Activated CD8-positive, alpha-beta memory T cell treated with anti-CD3 and anti-CD28 coated beads, Interleukin-2, amount 50 U/mL, for 4 hours (primary cell): ENCODE measurements at places on chromosomes 6 and 20.

- no peak for DNase-seq
Observed at GRCh38 chr6:106045077-106045476, 41.1 kb upstream of the PRDM1 start.

- DNase-seq = no peak
Observed at GRCh38 chr6:33724102-33725023, 12.9 kb upstream of the UQCC2 start.

DNA sequence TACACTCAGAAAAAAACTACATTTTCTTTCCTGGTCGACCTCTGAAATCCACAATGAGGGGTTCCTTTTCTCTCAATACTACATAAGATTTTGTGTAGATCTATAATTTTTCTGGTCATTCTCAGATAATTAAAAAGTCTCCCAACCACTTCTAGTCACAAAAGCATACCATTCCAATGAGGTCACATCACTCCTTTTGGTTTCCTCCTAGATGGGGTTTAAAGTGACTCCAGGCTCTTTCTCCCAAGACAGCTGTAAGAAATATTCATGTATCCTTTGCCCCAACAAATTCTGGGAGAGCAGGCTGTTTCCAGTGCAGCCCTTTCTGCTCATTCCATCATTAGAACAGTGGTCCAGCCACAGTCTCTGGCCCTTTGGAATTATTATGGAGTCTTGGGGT is 43.1 kb upstream of the BEND6 start:
- no peak for DNase-seq

- no peak for DNase-seq
Observed at GRCh38 chr6:88866856-88867255, 96.6 kb downstream of the RNGTT start.

DNA sequence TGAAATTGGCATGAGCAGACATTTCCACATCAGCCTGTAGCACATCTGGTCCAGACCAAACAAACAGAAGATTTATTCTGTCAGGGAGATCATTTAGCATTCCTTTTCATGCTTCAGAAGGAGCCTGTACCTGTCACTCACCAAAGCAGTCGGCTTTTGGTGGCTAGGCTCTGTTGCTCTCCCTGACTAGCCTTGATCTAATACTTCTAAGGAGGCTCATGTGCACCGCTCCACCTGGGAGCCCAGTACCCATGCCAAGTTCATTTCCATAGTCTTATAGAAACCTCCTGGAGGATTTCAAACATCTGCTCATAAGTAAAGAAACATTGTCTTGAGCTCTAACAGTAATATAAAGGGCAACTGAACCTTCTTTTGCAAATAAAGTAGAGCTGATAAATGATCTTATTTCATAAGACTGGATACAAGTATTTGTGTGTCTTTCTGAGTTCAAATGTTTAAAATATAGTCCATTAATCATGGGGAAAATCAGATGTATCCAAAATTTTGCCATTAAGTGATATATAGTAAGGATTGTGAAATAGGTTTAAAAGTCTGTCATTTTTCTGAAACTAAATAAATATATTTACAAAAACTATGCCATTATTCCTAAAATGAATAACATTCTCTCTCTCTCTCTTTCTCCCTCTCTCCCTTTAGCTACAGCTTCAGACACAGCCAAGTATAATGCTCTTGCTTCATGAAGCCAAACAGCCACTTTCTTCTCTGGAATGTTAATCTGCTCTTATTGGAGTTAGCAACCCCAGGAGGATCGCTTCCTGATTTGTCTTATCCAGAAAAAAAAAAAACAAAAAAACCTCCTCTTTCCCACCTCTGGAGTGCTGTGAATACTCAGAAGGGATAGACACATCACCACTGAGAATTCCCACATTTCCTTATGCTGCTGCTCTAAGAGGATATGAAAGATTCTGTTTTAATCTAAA is 192.7 kb upstream of the TFAP2D start:
- DNase-seq = no peak

DNA sequence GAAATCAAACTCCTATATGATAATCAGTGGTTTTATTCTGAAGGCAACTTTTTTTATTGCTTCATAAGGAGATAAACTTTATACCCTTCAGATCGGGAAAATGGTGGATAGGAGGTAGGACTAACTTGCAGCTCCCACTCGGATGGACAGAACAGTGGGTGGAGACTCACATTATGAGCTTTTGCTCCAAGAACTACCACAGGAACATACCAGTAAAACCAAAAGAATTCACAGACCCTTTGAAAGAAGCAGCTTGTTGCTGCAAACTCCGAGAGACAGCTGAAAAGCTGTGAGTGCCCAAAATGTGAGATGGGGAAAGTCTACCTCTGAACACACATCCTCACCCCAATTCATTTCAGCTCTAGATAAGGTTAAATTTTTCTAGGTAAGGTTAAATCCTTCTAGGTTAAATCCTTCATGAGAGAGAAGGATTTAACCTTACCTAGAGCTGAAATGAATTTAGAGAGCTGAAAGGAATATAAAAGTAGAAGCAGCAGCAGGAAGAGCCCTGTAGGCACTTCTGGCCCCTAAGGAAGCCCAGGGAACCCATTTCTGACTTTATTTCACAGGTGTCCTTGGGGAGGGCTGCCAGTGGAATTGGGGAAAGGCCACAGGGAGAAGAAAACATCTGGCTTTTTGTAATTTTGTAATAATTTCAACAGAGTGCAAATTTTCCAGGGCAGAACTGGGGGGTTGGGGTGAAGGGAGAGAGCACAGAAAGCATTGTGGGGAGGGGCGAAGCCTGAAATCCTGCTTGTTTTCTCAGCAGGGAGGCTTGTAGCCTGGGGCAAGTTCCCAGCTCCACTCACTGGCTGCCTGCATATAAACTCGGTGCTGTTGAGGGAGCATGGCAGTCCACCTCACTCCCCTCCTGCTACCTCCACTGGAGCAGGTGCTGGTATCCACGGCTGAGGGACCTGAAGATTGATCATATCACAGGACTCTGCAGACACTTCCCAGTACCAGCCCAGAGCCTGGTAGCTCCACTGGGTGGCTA is 65.9 kb upstream of the HCRTR2 start:
- no peak for DNase-seq

GRCh38 chr6:160269023-160269521 is 10.5 kb upstream of the SLC22A2 start:
- no peak for DNase-seq

DNA sequence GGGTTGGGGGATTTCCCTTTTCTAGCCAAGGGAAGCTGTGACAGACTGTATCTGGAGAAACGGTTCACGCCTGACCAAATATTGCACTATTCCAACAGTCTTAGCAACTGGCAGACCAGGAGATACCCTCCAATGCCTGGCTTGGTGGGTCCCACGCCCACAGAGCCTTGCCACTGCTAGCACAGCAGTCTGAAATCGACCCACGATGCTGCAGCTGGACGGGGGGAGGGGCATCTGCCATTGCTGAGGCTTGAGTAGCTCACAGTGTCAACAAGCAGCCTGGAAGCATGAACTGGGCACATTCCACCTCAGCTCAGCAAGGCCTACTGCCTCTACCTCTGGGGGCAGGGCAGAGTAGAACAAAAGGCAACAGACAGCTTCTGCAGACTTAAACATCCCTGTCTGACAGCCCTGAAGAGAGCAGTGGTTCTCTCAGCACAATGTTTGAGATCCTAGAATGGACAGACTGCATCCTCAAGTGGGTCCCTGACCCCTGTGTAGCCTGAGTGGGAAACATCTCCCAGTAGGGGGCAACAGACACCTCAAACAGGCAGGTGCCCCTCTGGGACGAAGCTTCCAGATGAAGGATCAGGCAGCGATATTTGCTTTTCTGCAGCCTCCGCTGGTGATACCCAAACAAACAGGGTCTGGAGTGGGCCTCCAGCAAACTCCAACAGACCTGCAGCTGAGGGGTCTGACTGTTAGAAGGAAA is 89.9 kb upstream of the ECI2 start:
- DNase-seq = no peak

DNA sequence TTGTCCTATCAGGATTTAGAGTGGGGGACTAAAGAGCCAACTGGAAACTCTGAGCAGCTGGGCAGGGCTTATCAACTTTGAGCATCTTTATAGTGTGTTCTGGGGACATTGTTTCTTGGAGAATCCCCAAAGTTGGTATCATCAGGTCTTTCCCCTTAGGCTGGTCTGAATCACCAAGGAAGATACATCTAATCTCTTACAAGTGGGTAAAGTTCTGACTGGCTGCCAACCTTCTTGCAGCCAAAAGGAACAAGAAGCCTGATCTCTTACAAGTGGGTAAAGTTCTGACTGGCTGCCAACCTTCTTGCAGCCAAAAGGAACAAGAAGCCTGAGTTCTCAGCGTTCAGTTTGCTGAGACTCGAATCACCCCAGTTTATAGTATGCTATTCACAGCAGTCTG is 1.6 kb upstream of the MED23 start:
- no peak for DNase-seq
